NCI-H524 (cell line): ENCODE measurements at places on chromosomes 6 and 20.
A peak's percentile ranks its signal among the peaks of the same experiment; 100 is the strongest.

DNA sequence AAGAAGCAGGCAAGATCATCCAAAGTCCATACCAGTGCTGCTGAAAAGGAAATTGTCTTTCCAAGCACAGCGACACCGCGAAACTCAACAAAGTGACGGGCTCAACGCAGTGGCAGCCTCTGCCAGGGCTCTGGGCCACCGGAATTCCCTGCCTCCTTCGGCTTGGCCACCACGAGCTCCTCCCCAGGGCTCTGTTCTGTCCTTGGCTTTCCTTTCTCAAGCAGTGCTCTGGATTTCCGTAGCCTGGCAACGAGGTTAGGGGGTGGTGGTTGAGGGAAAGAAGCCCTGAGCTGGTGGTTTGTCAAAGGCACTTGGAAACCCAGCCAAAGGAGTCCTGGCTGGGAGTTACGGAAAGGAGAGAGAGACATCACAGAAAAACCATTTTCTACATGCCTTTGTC lies 31.2 kb downstream of the PRR18 start:
- DNase-seq, result no peak

GRCh38 chr6:108690326-108691049 lies 129.8 kb downstream of the FOXO3 start:
- DNase-seq, result no peak

DNA sequence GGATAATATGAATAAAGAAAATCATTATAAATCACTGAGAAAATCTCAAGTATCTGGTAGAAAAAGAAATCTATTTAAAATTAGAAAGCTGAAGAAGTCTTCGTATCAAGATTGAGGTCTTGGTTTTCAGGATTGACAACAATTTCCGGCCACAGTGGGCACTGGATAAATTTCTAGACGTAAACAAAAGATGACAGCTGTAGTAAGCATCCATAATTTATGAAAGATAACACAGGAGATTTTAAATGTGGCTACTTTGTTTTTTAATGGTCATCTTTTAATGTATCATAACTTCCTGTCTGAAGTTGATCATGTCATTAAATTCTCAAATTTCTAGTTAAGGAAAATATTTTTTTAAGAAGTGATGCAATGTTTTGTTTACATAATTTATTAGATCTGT lies 444.2 kb downstream of the HTR1B start:
- DNase-seq, result no peak

DNA sequence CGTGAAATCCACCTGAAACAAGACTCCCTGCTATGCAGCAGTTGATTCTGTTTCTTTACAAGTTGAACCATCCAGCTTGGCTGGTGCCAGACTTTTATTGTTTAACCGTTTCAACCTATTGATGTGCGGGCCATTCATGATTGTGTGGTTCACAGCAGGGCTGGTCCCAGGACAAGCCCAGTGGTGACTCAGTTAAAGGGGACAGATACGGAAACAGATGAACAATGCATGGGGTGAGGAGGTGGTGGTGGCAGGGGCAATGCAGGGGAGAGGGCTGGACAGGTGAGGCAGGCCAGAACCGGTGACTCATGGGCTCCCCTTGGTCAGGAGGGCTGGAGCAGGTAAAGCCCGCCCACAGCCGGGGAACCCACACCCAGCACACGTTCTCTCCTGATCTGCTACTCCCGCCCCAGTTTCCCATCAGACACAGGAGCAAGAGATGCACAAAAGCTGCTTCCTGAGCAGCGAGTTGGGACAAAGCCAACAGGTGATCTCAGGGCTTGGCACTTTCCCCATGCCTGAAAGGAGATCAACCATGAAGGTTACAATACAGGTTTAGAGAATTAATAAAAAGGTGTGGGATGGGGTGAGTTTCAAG lies 232.2 kb downstream of the LY86 start:
- DNase-seq, result no peak

GRCh38 chr6:129189266-129189665 lies 306.3 kb downstream of the LAMA2 start:
- DNase-seq, result no peak

- DNase-seq, result no peak
Observed at GRCh38 chr6:4302524-4302923, 167.1 kb upstream of the ECI2 start.

GRCh38 chr6:33735216-33735615 lies 11.5 kb downstream of the IP6K3 start:
- DNase-seq, result no peak

GRCh38 chr6:130958468-130958867 lies 104.6 kb downstream of the EPB41L2 start:
- DNase-seq, result no peak

DNA sequence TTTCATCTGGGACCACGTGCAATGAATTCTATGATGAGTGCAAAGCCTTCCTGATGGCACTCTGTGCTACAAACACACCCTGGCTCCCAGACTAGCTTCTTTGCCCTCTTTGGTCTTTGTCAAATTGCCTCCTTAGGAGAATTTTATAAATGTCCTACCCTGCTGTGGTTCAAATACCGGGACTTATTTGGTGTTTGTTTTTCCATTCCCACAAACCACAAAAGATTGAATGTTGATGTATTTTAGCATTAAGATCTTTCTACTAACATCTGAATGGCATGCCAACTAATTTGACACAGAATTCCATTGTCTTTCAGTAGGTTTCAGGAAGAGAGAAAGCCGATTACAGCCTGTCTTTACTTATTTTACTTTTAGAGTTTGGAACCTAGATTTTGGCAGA lies 424.2 kb upstream of the SLC35B3 start:
- DNase-seq, result no peak

- DNase-seq, result no peak
Observed at GRCh38 chr20:6966721-6967120, 199.2 kb downstream of the BMP2 start.

- DNase-seq, result no peak
Observed at GRCh38 chr6:33276581-33276863, 401 bp upstream of the B3GALT4 start.

DNA sequence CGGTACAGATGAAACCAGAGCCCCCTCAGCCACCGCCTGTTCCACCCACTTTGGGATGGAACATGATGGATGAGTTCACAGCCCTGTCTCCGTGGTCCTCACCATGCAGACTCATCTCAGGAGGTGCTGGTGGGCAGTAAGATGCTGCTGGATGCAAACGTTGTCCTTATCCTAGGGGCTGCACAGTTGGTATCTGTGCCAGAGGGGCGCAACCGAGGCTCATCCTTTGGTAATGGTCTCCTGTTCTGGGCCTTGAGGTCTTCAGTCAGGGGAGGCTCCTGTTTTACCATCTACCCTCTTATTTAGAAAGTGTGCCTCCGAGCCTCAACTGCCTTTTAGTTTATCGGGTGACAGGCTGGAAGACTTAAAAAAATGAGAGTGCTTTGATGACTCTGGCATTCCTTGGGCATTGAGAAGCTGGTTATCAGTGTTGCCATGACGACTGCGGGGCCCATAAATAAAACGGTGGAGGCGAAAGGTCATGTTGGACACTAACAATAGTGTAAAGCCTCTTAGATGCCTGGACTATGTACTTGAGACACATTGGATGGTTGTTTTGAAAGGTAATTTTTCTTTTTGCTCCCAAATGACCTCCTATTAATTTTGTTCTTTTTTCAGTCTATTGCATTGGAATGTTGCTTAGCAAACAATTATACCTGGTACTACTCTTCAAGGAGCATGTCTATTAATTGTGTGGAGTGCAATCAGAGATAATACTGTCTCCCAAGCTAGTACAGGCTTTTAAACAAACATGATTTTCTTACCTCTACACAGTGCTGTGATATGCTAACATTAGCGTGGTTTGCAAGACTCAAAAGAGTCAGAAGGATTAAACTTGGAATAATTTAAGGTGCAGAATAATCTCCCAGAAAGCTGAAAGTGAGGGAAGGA lies 74.2 kb upstream of the DSP start:
- DNase-seq, result no peak

DNA sequence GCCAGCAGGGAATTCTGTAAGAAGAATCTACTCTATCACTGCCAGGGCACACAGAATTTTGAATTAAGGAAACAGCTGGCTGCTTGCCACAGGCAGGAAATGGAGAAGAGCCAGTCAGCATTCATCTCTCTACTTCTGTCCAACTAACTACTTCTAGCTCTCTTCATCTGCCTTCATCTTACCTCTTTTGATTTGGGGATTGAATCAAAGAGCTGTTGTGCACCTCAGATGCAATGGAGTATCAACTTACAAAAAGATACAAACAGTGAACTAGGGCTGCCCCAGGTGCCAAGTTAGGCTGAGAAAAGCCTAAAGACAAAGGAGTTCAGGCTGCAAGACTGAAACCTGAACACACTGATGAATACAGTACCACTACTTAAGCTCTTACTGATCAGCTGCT lies 82.0 kb downstream of the PTPRK start:
- peak; percentile 31 for DNase-seq

DNA sequence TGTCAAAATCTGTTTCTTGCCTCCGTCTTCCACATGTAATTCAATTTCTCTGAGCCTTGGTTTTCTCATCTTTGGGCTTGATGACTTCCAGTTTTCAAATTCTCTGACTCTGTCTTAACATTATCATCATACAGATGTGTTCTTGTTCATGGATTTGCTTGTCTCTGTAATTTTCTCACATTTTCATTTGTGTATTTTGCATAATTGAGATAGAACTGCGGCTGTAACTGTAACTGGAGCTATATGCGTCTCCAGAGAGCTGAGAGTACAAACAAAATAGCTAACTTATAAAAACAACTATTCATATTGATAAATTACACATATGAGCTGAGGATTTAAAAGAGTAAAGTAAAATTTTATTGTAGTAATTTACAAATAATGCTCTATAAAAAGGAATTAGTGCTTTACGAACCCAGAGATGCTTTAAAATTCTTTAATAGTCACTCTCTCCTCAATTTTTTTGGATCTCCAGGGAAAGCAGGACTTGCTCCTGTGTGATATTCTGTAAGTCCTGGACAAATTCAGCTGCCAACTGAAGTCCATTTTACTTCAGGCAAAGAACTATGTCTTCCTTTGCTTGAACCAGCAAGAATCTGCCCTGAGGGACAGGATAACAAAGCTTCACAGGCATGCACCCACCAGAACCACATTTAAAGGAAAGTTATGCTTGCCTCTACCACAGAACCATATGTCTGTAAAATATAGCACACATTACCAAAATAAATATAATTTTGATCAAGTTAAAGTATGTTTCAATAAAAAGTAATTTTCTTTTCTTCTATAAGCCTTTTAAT lies 288.3 kb downstream of the KHDC1L start:
- no peak for DNase-seq

- DNase-seq, result no peak
Observed at GRCh38 chr6:122400462-122401089, 1.1 kb downstream of the HSF2 start.

GRCh38 chr20:41783423-41784208 lies 165.4 kb upstream of the CHD6 start:
- DNase-seq, result no peak

GRCh38 chr20:56788041-56788670 lies 159.1 kb downstream of the TFAP2C start:
- no peak for DNase-seq

- DNase-seq, result peak; percentile 60
Observed at GRCh38 chr6:140915103-140915502, 1217.6 kb upstream of the GJE1 start.

GRCh38 chr6:27145731-27146455 lies 101.6 kb upstream of the PRSS16 start:
- peak; percentile 89 for DNase-seq

DNA sequence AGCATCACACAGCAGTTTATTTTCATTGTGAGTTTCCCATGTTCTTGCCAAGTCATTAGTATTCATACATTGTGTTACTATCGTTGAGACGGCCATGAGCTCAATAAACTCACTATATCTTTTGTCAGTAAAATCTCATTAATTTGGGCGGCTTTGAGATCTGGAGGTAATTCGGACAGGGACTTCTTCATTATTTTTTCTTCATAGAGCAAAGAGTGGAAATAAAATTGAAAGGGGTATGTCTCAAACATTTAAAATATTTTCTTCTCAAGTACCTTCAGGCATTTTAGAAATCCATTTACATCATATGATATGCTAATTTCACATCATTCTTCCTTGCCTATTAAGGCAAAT lies 14.6 kb downstream of the NOX3 start:
- no peak for DNase-seq

- no peak for DNase-seq
Observed at GRCh38 chr6:158142789-158143188, 25.3 kb downstream of the SERAC1 start.

DNA sequence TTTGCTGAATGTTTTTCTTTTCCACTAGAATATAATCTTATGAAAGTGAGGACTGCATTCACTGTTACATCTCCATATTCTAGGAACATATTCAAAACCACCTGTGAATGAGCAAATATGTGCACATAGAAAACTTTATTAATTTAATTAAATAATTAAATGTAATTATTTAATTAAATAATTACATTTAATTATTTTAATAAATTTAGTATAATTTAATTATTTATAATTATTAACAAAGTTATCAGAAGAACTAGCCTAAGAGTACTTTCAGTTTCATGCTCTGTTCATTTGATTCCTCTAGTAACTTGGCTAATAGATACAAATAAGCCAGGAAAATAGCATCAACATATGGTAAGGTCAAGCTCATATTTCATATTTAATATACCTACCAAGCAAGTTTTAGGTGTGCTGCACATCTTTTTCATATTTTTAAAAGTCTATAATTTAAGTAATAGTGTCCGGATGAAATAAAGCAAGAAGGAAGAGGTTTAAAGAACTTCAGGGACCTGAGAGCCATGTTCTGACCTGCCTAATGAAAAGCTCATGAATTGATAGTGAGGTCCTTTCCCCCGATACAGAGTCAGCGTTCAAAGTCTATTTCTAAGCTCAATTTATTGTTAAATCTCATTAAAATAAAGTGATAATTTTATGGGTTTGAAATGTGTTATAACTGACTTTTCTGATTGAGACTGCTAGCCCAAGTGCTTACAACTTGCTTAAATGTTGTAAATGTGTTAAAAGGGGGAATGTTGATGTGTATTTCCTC lies 361.4 kb upstream of the FLRT3 start:
- DNase-seq, result no peak

- DNase-seq, result peak; percentile 84
Observed at GRCh38 chr6:29964887-29965562, 22.7 kb downstream of the HLA-A start.
